ENCODE measurements at places on chromosomes 3 and 15.

DNA sequence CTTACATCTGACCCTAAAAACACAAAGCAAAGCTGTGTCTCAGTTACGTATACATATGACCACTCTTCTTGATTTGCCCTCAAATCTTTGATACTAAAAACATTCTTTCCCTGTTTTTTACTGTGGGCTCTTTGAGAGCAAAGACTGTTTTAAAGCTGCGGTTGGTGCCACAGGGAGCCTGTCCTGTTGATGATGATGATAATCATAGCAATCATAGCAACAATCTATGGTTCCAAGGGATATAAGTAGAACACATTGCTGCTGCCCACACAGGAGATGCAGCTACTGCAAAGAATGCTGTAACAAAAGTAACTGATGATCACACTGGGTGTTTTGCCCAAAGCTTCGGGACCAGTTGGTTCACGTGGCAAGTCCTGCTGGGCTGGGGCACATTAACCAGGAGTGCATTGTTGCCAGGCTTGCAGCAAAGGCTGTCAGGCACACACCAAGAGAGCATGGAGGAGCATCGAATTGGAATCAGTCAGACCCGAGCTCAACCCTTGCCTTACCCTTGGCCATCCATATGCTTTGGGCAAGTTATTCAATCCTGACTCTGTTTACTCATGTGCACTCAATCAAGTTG is 131.4 kb upstream of the EIF1B start:
- DNase-seq, result no peak

- DNase-seq, result no peak
Observed at GRCh38 chr3:124316034-124316287, 324.0 kb upstream of the ROPN1 start.

DNA sequence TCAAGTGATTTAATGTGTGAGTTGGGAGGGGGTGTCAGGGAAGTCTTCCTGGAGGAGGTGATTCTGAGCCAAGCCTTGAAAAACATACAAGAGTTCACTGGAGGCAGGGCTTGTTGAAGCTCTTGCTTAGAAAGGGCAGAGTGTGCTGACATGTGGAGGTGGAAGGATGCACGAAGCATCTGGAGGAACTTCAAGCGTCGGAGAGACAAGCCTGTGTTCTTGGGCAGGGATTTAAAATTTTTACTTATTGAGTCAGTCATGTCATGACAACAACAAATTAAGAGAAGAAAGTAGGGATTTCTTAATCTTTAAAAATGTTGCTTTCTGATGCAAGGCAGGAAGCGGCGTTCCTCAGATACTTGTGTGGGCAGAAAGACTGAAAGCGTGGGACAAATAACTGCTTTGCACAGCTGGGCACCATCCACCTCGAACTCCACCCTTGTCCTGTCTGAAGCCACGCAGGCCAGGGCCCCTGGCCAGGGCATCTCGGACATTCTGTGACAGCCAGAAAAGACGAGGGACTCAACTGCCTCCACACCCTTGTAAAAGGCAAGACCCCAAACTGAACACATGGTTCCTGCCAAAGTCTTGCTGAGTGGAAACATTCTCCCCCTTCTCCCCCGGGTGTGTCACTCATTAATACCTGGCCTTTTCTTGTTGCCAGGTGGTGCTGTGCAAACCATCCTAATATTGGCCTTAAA is 6.9 kb upstream of the IL16 start:
- DNase-seq, result no peak

- DNase-seq, result no peak
Observed at GRCh38 chr3:98814817-98815420, 51.8 kb downstream of the ST3GAL6 start.

GRCh38 chr3:123719862-123720453 is 135.1 kb upstream of the HACD2 start:
- DNase-seq, result no peak

DNA sequence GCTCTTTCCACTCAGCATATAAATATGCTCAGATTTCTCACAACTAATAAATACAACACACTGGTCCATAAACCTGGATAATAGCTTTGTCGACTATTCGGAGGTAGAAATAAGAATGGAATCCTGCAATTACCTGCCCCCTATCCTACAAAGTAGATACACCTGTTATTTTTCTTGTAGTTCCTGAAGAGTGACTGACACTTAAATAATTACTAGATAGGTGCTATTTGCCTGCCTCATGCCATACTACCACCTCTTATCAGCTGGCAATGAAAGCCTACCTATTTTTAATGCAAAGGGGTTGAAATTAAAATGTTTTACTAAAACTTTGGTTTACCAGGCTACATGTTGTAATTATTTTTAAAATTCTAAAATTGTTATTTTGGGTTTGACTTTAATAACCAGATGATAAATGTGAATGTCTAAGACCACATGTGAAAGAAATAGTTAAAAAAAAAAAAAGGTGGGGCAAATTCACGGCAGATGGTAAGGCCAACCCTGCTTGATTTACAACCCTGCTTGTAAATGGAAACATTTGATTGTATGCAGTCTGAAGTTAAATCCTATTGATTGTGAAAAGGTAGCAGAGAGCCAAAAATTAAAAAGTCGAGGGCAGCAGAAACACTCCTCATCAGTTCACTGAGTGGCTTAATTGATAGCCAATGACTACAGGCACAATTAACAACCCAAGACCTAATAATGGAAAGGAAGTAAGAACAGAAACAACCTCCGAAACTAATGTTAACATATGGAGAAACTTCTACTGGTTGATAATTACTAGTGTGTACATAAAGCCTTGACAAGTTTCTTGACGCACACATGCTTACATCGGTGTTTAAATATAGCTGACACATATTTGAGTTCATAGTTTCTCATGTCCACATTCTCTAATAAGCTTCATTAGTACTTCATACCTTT is 8.9 kb downstream of the PEAK1 start:
- no peak for DNase-seq

DNA sequence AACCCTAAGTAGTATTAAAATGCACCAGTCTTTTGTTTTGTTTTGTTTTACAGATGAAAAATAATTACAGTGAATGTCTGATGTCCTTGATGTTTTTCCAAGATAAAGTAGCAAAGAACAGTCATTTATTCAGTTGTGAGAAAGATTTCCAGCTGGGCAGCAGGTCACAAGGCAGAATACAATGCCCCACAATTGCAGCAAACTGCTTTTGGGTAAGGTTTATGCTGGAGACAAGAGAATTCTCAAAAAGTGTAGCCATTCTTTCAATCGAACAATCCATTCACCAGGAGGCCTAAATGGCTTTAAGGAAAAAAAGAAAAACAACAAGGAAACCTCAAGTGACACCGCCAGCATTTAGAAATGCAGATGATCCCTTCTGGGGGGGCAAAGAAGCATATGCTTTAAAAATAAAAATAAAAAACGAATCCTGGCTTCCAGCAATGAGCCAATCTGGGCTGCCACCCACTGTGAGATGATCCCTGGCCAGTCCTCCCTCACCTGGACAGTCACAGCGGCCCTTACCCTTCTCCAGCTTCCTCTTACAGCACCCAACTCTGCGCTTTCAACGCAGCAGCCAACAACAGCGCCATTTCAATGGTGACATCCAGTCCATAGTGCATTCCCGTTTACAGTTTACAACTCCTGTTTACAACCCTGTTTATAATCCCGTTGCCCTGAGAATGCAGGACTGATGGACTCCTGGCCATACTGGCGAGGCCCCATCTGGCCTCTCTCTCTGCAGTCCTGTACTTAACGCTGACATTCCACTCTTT is 25.7 kb upstream of the WNT5A start:
- DNase-seq, result no peak

DNA sequence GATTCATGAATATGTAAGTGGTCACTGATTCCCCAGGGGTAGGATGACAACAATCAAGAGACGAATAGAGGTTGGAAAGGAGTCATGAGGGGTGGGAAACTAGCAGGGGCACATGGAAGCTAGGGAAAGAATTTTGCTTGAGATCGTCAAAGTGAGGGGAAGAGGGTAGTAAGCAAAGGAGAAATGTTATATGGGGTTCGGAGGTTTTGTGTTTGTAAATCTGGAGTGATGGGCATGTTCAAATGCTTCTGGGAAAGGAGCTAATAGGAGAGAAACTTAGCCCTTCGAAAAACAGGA is 7.9 kb downstream of the RPL14 start:
- no peak for DNase-seq

- DNase-seq, result no peak
Observed at GRCh38 chr15:80607287-80607980, 87.7 kb upstream of the ABHD17C start.

DNA sequence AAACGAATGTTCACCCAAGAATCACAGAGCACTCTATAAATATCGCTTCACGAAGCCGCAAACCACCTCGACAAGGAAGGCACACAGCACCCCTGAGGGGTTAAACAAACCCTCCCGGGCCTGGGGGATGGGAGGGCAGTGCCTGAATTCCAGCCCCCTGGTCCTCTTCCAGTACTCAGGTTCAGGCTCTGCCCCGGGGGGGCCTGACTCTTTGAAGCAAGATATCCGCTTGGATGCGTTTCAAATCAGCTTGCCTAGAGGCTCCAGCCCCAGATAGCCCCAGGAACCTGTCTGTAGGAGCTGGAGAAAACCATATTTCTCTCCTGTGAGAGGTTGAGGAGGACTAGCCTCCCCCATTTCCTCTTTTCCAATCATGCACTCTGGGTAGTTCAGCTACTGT is 194.7 kb downstream of the WNT5A start:
- no peak for DNase-seq

- no peak for DNase-seq
Observed at GRCh38 chr3:172166890-172167289, 127.5 kb downstream of the FNDC3B start.

- no peak for DNase-seq
Observed at GRCh38 chr3:15052335-15053242, 12.5 kb downstream of the MRPS25 start.

DNA sequence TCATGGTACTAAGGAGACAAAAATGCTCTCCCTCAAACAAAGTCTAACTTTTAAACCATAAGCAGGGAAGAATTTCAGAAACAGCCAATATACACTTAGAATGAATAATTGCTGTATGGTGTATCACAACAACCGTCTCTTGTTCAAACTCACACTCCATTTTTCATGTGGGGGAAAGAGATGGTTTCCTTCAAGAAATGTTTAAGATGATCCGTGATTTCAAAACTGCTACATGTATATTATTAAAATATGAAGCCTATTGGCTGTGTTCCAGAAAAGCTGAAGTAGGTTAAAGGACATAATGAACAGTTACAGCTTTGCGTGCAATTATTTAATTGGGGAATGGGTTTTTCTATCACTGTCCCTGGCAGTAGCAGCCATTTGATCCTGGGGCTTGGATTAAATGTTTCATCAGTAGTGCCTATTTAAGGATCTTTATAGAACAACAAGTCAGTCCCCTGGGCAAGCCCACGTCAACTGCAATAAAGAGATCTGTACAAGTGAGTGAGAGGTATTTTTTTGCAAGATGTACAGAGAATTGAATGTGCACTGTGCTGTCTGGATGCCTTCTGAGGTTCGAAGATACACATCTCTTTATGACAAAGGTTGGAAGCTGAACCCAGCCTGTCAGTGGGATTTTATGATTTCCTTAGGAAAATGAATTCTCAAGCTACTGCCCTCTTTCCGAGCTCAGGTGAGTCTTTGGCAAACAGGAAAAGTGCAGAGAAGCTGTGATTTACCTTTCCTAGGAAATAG is 337.2 kb upstream of the RARB start:
- no peak for DNase-seq

DNA sequence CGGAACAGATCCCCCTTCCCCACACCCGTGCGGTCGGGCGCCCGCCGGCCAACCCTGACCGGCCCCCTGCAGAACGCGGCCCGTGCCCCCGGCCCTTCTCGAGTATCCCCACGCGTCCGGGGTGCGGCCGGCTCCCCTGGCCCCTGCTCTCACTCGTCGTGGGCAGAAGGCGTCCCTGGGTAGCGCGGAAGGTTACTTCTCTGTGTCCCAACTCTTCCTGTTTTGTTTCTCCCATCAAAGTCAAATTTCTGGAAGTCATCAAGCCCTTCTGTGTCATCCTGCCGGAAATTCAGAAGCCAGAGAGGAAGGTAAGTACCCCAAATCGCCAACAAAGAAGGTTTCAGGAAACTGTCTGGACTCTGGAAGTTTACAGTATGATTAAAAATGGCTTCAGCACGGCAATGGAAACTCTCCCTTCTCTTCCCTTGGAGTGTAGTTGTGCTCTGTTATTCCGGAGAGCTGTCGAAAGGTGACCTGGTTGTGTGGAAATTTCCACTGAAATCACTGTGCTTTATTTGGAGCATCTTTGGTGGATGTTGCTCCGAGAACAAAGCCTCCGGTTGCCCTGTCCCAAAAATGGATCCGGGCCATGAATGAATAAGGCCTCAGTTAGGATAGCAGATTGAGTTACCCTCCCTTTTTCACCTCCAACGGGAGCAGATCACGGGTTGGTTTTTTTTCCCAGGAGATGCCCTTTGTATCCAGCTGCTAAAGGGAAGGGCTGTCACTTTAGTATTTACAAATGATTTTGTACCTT is 536 bp downstream of the SEC61A1 start:
- DNase-seq, result no peak

GRCh38 chr3:134037168-134037567 is 7.4 kb upstream of the SLCO2A1 start:
- no peak for DNase-seq

- DNase-seq, result no peak
Observed at GRCh38 chr3:188151438-188151837, 2.5 kb upstream of the LPP start.

DNA sequence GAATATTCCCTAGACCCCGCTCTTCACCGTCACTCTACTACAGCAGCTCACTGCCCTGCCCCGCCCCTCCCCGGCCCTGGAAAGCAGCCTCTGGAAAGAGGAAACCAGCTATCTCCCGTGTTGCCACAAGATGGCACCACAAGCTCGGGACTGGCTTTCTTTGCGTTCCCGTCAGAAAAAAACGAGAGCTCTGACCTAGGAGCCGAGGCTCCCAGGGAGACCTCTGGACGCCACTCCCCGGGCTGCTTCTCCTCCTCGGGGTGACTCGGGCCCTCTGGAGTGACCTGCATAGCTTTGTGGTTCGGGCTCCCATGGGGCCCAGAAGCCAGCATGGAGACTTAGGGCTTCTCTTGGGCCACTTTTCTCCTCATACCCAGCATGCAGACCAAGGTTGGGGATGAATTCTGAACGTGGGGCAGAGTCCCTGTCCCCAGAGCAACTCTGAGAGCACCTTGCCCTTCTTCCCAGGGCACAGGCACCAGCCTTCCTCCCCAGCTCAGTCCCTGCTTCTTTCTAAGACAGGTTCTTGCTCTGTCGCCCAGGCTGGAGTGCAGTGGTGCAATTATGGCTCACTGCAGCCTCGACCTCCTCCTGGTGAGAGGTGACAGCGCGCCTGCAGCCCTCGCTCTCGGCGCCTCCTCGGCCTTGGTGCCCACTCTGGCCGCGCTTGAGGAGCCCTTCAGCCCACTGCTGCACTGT is 19.0 kb downstream of the STOML1 start:
- DNase-seq, result peak; percentile 41

DNA sequence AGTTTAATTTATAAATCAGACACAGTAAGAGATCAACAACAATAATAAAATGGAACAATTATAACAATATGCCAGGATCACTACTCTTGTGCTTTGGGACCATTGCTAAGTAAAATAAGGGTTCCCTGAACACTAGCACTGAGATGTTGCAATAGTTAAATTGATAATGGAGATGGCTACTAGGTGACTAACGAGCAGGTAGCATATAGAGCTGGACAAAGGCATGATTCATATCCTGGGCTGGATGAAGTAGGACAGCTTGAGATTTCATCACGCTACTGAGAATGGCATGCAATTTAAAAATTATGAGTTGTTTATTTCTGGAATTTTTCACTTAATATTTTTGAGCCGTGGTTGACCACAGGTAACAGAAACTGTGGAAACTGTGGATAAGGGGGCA is 20.7 kb upstream of the MYZAP start:
- DNase-seq, result no peak
